ENCODE measurements at places on chromosomes 5 and 9.

GRCh38 chr5:34627794-34628193 is 28.3 kb upstream of the RAI14 start:
- DNase-seq = no peak

DNA sequence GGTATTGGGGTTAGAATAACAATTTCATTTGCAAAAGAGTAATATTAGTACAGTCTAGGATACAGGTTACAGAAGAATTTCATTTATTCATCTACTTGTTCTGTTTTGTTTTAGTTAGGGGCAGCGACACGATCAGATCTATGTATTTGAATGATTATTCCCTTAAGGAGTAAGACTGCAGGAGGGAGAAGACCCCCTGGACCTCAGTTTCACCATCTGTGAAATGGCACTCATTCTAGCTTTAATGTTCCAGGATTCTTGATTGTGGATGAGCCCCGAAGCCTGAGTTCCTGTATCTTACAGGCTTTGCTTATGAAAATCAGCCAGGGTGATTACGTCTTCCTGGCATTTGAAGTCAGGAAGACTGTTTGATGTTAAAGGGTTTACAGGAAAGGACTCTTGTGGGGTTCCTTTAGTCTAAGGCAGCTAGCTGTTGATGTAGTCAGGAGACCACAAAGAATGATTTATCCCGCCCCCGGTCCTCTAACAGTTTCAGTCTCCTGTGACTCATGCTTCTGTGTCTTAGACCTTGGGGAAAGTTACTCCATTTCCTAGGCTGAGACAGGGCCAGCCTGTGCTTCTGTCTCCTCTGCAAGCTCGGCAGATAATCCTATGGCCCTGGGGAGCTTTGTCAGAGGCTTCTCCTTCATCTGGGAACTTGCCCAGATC is 11.5 kb downstream of the SMIM3 start:
- DNase-seq = no peak

GRCh38 chr5:102974177-102974576 is 145.8 kb downstream of the GIN1 start:
- no peak for DNase-seq

GRCh38 chr5:175895686-175896102 is 24.3 kb downstream of the CPLX2 start:
- no peak for DNase-seq

DNA sequence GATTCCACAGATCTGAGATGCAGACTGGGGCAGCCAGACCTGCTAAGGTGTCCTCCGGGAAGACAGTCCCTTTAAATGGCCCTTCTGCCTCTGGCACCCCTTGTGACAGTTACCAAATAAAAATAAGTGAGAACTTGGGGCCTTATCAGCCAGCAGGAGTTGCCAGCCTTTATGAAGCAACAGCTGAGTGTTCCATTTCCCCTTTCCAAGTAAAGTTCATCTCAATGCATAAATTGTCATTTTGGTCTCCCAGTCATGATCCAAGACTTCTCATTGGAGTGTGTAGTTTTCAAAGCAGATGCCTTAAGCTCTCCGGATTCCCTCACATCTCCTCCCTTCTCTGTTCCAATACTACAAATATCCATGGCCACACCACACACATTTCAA is 4.1 kb downstream of the PTCH1 start:
- DNase-seq = no peak

- no peak for DNase-seq
Measured at GRCh38 chr9:15824310-15824709, 271.5 kb downstream of the CCDC171 start.

DNA sequence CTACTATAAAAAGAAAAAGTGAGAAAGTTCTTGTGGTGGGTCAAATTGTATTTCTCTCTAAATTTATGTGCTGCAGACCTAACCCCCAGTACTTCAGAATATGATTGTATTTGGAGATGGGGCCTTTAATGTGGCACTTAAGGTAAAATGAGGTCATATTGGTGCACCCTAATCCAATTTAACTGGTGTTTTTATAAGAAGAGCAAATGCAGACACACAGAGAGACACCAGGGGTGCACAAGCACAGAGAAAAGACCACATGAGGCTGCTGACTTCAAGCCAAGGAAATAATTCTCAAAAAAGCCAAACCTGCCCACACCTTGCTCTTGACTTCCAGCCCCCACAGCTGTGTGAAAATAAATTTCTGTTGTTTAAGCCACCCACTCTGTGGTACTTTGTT is 80.2 kb upstream of the HTR4 start:
- DNase-seq = no peak

GRCh38 chr5:29079771-29080170 is 2041.4 kb upstream of the CDH9 start:
- no peak for DNase-seq

- no peak for DNase-seq
Measured at GRCh38 chr5:76422227-76422626, 19.1 kb downstream of the IQGAP2 start.

- DNase-seq = no peak
Measured at GRCh38 chr9:114071197-114071795, 6.8 kb downstream of the AMBP start.

GRCh38 chr5:73663161-73663859 is 37.3 kb downstream of the ARHGEF28 start:
- DNase-seq = no peak

DNA sequence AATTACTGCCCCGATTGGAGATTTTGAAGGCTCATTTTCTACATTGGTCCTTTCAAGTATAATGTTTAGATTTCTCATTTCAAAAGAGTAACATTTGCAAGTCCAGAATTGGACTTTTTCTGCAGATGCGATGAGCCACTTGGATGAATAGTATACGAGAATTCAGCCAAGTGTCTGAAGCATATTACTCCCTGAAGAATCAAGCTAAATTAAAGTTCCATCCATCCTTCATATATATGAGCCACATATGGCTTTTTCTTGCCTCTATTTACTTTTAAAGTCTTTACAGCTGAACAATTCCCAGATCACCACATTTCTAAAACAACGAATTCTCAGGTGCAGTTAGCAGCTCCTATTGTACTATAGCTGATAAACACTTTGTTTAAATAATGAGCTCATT is 288.7 kb downstream of the CEMIP2 start:
- no peak for DNase-seq

DNA sequence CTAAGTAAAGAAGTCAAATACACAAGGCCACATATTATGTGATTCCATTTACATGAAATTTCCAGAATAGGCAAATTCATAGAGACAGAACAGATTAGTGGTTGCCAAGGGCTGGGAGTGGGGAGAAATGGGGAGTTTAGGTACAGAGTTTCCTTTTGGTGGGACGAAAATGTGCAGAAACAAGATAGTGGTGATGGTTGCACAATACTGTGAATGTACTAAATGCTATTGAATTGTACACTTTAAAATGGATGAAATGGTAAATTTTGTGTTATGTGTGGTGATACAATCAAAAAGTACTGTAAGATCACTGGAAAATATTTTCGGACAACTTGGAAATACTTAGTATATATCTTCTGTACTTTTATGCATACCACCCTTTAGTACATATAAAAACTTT is 15.0 kb downstream of the ECM2 start:
- no peak for DNase-seq

DNA sequence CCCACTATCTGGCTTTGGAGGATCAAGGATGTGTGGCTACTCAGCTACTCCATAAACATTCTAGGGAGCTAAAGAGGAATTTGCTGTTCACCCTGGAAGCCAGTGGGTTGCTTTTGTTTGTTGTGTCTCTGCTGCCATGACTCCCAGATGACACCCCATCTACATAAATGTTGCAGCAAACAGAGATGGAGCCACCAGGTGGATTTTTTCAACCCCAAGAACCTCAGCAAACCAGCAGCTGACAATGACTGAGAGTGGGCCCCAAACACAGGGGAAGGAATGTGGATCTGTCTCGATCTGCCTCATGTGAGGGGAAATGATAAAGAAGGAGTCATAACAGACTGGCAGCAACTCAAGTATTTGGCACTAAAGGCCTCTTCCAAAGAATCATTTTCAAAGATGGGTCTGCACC is 132.7 kb upstream of the TNC start:
- no peak for DNase-seq

DNA sequence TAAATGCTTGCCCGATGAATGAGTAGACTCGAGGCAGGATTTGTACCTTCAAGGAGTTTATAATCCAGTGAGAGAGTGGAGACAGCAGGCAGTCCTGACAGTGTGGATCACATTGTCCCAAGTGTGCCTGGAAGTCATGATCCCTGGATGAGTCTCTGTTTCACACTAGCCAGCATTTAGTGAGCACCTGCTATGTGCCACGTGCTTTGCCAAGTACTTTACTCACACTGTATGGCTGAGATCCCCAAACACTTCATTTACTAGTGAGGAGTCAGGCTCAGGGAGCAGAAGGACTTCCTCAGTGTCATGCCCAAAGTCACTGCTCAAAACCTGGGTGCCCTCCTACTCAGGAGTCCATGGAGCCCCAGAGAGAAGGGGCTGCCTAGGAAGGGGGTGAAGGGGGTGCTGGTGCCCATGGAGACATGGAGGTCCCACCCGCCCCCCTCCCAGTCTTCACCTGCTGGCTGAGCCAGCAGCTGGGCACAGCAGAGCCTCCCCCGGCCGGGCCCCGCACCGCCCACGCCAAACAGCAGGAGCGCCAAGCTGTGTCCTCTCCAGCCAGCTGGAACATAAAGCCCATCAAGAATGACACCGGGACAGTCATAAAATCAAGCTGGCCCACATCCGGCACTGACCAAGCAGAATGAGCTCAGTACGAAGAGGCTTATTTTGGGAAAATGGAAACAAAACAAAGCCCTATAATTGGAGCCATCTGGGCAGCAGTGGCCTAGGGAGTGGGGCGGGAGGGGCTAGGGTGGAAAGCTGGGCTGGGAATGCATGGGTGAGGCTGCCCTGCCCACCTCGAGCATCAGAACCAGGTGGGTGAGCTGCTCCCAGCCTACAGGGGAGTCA is 10.6 kb downstream of the LAMC3 start:
- no peak for DNase-seq

DNA sequence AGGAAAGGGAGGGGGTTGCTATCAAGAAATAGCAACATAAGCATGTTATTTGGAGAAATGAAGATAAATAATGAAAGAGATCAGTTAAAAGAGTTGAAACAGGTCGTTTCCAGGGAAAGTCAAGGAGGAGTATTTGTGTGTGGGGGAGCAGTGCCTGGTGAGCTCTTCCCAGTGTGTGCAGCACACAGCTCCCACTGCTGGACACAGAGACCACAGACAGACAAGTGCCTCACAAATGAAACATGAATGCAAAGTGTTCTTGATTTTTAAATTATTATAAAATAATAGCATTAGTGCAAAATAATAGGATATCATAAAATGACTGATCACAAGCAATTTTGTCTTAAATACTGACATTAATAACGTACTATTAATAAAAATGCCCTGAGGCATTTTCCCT is 40.8 kb downstream of the LIFR start:
- DNase-seq = no peak

DNA sequence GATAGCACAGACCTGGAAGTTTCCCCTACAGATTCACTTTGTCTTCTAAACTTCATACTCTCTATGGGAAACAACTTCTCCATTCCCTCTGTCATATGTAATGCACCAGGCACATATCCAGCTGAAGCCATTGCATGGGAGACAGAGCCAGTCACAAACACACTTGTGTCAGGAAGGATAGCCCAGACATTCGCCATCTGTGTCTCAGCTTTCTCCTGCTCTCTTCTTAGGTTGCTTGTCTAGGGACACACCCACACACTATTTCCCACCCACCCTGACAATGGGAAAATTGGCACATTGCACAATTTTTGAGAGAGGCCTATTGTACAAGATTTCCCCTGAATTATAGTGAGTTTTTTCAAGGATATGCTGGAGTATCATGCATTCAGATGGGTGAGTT is 158.4 kb upstream of the MPDZ start:
- no peak for DNase-seq

GRCh38 chr5:78615697-78616096 is 32.9 kb downstream of the LHFPL2 start:
- no peak for DNase-seq

GRCh38 chr5:100641833-100642232 is 106.7 kb downstream of the FAM174A start:
- no peak for DNase-seq

DNA sequence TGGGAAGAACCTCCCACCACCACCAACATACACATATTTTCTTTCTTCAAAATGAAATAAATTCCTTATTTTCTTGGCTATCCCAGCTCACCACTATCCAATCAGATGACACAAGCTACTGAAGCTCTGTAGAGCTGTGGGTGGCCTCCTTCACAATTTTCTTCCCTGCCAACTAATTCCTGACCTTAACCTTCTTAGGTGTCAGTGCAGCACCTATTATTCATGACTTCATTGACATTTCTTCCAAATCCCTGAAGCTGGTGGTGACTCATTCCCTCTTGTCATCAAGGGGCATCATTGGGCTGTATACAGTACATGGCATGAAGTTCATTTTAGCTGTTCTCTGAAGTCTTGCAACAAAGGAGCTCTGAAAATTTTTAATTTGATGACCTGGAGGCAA is 42.0 kb upstream of the ADRA1B start:
- no peak for DNase-seq

GRCh38 chr9:89606049-89606623 is 1.3 kb downstream of the GADD45G start:
- no peak for DNase-seq

GRCh38 chr5:91146905-91147600 is 236.1 kb downstream of the ARRDC3 start:
- DNase-seq = no peak

GRCh38 chr9:121225240-121225639 is 23.6 kb upstream of the RAB14 start:
- no peak for DNase-seq

DNA sequence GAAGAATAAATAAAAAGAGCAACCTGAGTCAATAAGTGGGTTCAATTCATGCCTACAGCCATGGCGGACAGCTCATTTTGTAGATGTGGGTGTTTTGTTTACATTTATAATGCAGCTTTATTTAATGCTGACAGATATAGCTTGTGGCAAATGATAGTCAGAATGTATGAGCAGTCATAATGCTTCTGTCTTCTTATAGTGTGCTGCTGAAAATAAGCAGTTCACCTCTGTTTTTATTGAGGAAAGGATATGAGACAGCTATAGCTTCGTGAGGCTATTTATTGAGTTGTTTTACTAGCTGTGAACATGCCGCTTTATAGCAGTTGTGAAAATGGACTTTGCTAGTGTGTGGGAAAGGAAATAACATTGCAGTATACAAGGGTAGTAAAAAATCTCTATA is 147.4 kb downstream of the PBX3 start:
- no peak for DNase-seq

DNA sequence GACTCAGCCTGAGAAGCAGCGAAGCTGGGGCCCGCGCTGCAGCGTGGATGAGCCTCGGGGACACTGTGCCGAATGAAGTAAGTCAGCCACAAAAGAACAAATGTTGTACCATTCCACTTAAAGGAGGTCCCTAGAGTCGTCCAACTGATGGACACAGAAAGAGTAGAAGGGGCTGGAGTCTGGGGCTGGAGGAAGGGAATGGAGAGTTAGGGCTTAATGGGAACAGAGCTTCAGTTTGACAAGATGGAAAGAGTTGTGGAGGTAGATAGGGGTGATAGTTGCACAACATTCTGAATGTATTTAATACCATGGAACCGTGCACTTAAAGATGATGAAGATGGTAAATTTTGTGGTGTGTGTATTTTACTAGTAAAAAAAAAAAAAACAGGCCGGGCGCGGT is 119.9 kb downstream of the EHMT1 start:
- no peak for DNase-seq

- DNase-seq = no peak
Measured at GRCh38 chr5:82218374-82219156, 59.6 kb downstream of the RPS23 start.

All from cortex of kidney (tissue), 1 donor.